ENCODE measurements at places on chromosomes 7 and 10. TPM values are rescaled to one million over a fixed set of nuclear protein-coding genes. Genes with fewer than 3 reads are reported as not detected.

GRCh38 chr7:105021352-105021751 lies 7.3 kb downstream of the KMT2E start:
- H3K27ac ChIP-seq: no peak overlapping the region
- no peak for DNase-seq
- no peaks in the 10 kb centered on the region for H3K36me3 ChIP-seq
- no peak overlapping the region for H3K4me3 ChIP-seq
- H3K27me3 ChIP-seq: no peaks in the 10 kb centered on the region

DNA sequence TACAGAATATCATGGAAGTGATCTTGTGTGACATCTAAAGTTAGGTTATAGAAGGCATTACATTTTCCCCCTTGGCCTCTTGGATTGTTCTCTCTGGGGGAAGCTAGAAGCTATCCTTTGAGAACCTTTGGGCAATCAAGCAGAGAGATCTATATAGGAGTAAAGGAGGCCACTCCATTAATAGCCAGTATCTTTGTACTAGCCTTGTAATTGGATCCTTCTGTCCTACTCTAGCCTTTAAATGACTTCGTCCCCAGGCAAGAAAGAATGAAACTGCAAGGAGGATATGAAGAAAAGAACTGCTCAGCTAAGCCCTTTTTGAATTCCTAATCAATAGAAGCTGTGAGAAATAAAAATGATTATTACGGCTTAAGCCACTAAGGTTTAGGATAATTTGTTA lies 230.9 kb downstream of the AGMO start:
- H3K36me3 ChIP-seq: no peaks in the 10 kb centered on the region
- no peak overlapping the region for H3K27ac ChIP-seq
- no peaks in the 10 kb centered on the region for H3K4me1 ChIP-seq
- H3K27me3 ChIP-seq: peaks cover 5% of the 10 kb centered on the region
- no peak for DNase-seq

Gene JAKMIP3
- 0.92 TPM for total RNA-seq

Gene CADPS2
- total RNA-seq: 7.5 TPM

Gene BTBD16
- total RNA-seq: not detected

Gene YKT6
- 147 TPM for total RNA-seq

All from PC-3 (cell line).